ENCODE measurements at places on chromosomes 1 and 21.

- no peak for DNase-seq
Measured at GRCh38 chr1:244192325-244192724, 141.2 kb downstream of the ZBTB18 start.

DNA sequence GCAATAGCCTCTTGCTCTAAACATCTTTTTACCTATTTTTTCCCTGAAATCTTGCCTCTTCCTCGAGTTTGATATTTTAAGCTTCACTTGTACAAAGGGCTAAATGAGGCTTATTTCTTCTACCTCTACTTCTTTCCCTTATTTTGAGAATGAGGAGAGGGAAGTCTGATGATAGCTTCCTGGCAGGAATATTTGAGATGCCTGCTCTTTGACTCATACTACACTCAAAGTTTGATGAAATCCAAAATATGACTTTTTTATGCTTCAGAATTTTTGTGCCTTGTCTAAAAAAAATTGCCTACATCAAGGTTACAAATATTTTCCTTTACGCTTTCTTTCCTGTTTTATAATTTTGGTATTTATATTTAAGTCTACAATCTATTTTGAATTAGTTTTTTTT lies 624.4 kb upstream of the PLXNA2 start:
- peak; percentile 7 for DNase-seq

DNA sequence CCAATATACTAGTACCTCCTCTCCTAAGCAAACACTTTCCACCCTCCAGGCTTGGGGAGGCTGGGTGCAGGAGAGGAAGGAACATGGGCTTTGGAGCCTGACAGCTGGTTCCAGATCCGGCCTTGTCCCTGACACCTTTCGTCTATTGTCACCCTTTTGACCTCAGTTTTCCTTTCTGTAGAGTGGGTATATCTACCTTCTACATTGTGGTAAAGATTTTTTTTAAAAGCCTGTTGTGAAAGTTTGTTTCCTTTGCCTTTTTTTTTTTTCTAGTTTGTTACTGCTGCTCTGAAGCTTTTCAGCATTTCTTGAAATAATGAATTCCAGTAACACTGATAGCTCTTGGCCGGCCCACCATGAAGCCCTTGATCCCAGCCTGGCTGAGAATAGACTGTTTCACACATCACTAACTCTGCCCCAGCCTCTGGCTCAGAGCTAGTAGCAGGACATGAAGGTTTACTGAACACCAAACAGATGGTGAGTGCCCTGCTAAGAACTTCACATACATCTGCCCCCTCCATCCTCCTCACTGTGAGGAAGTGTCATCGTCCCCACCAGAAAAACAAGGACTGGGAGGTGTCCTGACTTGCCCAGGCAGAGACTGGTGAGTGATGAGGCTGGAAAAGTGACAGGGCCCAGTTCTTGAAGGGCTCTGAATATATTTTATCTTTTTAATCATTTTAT lies 33.0 kb upstream of the ID3 start:
- no peak for DNase-seq

GRCh38 chr1:75293270-75293669 lies 159.1 kb downstream of the LHX8 start:
- no peak for DNase-seq

DNA sequence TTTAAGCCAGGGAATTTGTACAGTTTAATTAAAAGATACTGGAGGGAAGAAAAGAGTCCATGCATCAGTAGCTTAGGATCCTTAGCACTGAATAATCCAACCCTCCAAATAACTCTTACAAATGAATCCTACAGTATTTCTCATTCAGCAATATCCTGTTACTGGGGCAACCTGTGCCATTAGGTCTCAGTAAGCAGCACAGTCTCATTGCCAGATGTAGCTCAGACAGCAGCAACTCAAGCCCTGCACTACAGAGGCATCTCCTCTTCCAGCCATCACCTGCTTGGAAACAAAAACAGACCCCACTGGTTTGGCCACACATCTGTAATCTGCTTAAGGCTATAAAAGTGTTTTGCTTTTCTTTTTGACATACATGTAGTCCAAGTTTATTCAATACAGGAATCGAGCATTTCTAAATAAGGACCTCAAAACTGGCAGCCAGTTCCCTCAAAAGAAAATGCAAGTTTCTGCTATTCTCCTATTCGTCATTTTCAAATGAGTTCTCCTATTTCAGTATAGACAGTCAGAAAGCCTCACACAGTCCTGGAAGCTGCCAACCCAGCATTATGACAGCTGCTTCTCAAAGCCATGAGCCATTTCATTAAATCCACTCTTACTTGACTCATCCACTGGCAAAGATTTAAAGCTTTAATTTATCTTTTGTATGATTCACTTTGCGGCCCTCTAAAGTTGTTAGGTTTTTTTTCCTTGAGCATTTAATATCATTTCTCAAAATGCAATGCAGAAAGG lies 129.0 kb downstream of the APP start:
- DNase-seq: peak; percentile 38

DNA sequence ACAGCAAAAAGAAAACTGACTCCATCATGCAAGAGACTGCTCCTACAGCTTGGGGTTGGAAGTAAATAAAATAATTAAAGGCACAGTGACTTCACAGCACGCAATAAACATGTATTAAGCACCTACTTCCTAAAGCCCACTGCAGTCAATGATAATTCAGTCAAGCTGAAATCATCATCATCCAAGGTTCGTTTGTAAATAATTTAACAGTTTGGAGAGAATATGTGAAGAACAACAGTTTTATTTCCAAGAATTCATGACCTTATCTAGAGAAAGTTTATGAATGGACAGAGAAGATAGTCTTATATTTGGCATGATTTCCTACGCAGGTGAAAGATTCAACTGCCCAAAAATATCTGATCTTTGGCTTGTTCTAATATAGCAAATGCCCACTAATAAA lies 86.8 kb downstream of the SMYD3 start:
- DNase-seq: no peak

DNA sequence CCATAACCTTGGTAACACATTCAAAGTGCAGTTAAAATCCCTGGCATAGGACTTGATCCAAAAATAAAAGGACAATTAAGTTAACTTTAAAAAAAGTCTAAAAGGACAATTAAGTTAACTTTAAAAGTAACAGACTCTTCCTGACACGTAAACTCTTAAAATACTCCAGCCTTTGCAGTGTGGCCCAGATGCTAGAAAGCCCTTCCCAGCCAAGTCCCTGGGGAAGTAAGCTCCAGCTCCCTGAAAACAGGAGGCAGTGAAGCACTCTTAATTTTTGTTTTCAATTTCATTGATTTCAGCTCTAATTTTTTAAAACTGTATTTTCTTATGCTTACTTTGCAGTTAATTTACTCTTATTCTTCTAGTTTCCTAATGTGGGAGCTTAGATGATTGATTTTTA lies 5.1 kb upstream of the AIM2 start:
- no peak for DNase-seq

- DNase-seq: no peak
Measured at GRCh38 chr1:110293601-110294104, 45.5 kb upstream of the RBM15 start.

- no peak for DNase-seq
Measured at GRCh38 chr1:31799196-31799894, 16.5 kb downstream of the SPOCD1 start.

GRCh38 chr1:28112388-28113241 lies 24.2 kb upstream of the EYA3 start:
- peak; percentile 82 for DNase-seq

DNA sequence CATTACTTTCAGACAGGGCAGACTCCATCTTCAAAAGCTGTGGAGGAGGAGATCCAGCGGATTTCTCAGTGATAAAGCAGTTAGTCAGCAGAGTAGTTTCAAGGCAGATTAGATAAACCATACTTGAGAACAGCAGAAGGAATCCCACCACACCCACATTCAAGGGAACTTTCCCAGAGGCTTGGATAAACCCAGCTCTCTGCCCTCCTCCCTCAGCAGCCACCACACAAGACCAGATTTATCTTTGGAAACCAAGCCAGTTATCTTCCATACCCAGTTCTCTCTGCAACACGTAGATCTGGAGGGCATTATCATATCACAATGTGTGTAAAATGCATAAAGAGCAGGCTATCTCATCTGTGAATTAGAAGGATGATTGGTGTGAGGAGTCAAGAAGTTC lies 40.2 kb downstream of the GFI1 start:
- DNase-seq: peak; percentile 42

DNA sequence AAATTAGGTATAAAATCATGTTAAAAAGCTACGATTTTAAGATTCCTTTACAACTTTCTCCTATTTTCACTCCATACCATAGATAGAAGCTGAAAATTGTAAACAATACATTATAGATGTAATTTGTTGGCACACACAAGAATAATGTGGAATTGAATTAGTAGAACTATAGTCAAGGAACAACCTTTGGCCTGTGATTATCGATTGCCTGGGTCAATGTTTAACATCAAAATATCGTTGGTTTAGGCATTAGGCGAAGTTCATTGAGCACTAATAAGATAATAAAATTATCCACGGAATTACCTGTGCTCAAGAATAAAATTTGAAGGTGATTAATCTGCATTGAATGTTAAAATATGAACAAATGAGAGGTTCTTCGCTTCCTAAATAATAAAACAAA lies 455.1 kb upstream of the ZP4 start:
- no peak for DNase-seq

DNA sequence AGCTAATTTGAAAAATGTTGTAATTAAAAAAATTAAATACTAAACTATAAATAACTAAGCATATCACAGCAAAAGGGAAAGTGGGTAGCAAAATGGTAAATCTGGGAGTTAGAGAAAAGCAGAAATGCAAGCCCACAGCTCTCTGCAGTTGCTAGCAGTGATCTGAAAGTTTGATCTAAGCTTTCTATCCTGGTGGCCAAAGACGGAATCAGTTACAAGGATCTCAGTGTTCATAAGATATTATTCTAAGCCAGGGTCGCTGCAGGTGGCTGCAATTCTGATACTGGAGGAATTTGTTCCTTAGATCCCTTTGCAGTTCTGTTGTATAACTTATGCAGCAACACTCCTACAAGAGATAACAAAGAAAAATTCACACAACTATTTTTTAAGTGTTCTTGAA lies 363.7 kb downstream of the SETD4 start:
- DNase-seq: no peak

DNA sequence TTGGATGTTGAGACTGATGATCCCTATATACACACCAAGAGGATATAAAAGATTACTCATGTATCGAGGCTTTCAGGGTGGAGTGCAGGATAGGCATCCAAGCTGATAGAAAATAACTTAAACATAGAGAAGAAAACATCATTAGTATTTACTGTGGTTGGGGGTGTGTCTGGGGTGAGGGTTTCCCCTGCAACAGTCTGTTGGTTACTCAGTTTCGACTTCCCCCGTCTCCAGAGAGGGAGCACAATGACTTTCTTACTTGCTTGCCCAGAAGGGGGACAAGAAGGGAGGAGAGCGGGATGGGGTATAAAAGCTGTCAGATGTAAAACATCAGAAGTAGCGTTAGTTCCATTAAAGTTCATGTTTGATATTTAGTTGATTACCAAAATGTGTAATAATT lies 717.4 kb upstream of the ZP4 start:
- no peak for DNase-seq

GRCh38 chr1:43370564-43370963 lies 2.8 kb upstream of the ELOVL1 start:
- DNase-seq: no peak

- no peak for DNase-seq
Measured at GRCh38 chr1:50421768-50422674, 1.2 kb downstream of the DMRTA2 start.

DNA sequence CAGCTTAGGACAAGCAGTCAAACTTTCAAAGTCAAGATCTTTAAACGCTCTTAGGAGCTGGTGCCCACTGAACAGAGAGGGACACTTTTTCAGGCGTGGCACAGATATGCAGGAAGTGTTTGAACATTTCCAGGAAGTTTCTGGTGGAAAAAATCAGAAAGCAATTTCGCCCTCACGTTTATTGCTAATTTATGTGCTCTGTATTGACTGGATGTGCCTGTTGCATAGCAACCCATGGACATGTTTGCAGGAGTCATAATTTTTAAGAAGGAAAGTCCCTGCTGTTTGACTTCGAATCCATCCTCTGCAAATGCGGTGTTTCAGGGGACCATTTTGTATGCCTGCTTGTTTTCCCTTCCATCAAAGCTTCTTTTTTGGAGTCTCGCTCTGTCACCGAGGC lies 239.9 kb upstream of the IRF2BP2 start:
- no peak for DNase-seq

DNA sequence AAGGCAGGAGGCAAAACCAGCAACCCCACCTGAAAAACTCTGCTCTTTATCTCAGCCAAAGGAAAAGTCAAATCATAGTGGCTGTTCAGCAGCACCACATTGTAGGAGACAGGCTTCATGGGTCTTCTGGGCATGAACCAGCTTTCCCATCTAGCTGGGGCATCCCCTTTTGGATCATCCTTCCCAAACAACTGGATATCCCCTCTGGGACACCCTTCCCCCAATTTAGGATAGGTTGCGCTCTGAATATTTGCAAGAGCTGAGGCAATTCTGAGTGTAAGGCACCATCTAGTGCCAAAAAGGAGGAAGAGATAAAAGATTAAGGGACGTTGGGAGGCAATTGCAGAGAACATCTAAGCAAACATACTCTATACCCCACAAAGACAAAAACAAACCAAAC lies 295.8 kb downstream of the MATN1 start:
- no peak for DNase-seq

DNA sequence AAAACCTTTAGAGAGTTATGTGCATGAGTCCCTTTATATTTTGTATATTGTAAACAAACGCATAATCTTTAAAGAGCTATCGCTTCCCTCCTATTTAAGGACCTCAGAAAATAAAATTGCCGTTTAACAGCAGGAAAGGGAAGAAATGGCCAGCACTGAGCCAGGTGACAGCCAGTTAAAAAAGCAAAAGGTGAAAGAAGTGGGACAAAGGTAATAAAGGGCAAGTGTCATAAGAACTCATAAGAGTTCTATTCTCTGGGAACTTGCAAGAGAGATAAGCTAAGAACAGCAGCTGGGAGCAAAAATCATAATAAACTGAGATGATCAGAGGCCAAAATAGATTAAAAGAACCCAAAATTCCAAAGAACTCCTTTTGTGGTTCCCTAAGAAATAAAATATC lies 520.9 kb upstream of the PKN2 start:
- no peak for DNase-seq

- DNase-seq: no peak
Measured at GRCh38 chr1:14782741-14783591, 184.5 kb downstream of the KAZN start.

GRCh38 chr1:207619871-207620542 lies 24.9 kb upstream of the CR1L start:
- DNase-seq: peak; percentile 63

GRCh38 chr1:170075186-170075585 lies 691 bp upstream of the KIFAP3 start:
- DNase-seq: no peak

DNA sequence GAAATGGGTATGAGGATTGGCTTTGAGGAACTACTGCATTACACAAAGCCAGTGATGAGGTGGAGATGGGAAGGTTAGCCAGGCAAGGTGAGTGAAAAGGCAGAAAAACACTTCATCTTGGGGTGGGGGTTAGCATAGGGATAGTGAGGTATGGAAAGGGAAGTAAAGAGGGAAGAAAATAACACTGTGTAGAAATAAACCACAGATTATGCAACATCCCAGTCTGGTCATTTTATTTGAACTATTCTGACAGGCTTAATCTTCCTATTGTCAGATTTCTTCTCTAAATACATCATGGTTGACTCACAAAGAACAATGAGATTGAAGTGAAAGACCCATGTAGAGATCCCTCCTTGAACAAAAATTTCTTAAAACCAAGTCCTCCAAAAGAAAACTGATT lies 640.2 kb downstream of the PTPRC start:
- DNase-seq: peak; percentile 54
